T-cell (primary cell): ENCODE measurements at places on chromosomes 6 and 20. TPM values are rescaled to one million over a fixed set of nuclear protein-coding genes. Genes with fewer than 3 reads are reported as not detected.

GRCh38 chr6:94362061-94362864, 942.9 kb upstream of the EPHA7 start:
- DNase-seq, result no peak
- H3K4me3 ChIP-seq, result no peak overlapping the region
- H3K4me1 ChIP-seq, result no peaks in the 10 kb centered on the region
- H3K27me3 ChIP-seq, result no peaks in the 10 kb centered on the region
- no peaks in the 10 kb centered on the region for H3K36me3 ChIP-seq

DNA sequence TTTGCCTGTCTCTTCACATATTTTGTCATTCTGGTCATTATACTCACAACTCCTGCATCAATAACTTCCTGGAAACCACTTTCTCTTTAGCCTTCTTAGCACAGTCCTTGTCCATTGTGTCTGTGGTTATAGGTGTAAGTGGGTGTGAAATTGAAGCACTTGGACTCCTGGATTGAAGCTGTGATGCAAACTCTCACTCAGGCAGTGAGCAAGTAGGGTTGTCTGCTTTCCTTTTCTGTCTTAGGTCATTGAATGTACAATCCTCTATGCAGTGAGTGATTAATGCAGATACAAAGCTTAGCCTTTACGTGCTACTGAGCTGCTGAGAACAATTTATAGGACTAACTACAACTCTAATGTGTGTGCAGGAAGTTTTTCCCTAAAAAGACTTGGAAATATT, 54.8 kb downstream of the ADGRB3 start:
- no peaks in the 10 kb centered on the region for H3K27me3 ChIP-seq
- no peak overlapping the region for H3K27ac ChIP-seq
- no peak overlapping the region for H3K4me3 ChIP-seq
- H3K4me1 ChIP-seq, result no peaks in the 10 kb centered on the region

DNA sequence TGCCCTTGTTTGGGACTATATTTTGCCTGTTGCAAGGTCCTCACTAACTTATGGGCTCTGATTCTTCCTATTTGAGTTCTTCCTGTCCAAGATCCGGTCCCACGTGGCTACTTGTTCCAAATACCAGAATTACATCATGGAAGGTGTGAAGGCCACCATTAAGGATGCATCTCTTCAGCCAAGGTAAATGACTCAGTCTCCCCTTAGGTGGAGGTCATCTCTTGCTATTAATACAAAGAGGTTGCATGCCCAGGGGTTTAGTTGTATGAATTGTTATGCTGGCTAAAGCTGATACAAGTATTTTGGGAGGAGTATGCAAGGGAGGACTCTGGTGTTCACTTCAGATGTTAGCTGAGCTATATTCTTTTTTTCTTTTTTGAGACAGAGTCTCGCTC, 9.1 kb downstream of the RNF114 start:
- peaks cover 16% of the 10 kb centered on the region for H3K36me3 ChIP-seq
- no peaks in the 10 kb centered on the region for H3K27me3 ChIP-seq
- no peak overlapping the region for H3K4me3 ChIP-seq
- H3K27ac ChIP-seq, result no peak overlapping the region

GRCh38 chr6:3005077-3005476, 5.4 kb downstream of the NQO2 start:
- H3K27ac ChIP-seq, result no peak overlapping the region
- H3K36me3 ChIP-seq, result no peaks in the 10 kb centered on the region
- no peak for DNase-seq
- no peaks in the 10 kb centered on the region for H3K27me3 ChIP-seq
- H3K4me1 ChIP-seq, result peaks cover 12% of the 10 kb centered on the region

DNA sequence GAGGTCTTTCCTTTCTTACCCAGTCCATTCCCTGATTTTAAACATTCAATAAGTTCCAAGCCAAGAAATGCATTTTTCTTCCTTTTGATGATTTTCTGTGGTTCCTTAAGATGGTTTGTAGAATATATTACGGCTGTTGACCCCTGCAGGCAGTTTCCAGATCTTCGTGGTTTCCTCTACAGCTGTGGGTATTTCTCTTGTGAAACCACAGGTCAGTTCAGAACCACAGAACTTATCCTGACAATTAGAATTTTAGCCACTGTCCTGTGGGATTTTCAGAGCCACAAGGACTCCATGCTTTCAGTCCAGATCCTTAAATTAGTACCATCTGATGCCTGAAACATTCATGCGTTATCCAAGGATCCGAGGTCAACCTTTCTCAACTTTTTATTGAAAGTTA, 29.7 kb upstream of the EXOC2 start:
- H3K27ac ChIP-seq, result no peak overlapping the region
- no peak overlapping the region for H3K4me3 ChIP-seq
- no peaks in the 10 kb centered on the region for H3K4me1 ChIP-seq

DNA sequence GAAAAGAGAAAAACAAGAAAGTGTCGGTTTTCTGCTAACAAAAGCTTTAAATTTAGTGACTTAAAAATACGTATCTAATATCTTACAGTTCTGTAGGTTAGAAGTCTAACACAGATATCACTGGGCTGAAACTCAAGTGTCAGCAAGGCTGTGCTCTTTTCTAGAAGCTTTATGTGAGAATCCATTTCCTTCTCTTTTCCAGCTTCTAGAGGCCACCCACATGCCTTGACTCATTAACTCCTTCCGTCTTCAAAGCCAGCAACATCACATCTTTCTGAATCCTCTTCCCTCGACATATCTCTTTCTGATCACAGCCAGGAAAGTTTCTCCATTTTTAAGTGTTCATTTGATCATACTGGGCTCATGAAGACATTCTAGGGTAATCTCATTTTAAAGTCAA, 262.0 kb downstream of the MAFB start:
- no peak overlapping the region for H3K4me3 ChIP-seq
- no peak for DNase-seq
- no peak overlapping the region for H3K27ac ChIP-seq
- no peaks in the 10 kb centered on the region for H3K27me3 ChIP-seq
- H3K36me3 ChIP-seq, result no peaks in the 10 kb centered on the region
- H3K4me1 ChIP-seq, result no peaks in the 10 kb centered on the region

DNA sequence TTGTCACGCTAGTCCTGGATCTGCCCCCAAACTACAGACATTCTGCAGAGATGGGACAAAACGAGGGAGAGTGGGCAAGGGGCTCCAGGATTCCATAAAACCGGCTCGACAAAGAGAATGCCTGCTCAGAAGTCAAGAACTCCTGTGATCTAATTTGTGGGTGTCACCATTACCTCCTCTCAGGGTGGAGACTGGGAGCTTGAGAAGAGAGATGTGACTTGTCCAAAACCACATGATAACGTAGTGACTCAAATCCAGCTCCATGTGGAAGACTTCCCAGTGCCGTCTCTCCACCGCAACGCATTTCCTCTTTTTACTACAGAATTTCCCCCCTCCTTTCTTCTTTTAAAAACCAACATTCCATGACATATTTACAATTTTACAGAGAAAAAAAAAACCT, 44.3 kb downstream of the TRERF1 start:
- no peak overlapping the region for H3K4me3 ChIP-seq
- H3K27me3 ChIP-seq, result no peaks in the 10 kb centered on the region
- H3K36me3 ChIP-seq, result peaks cover 7% of the 10 kb centered on the region
- H3K27ac ChIP-seq, result peak overlapping the region; percentile 13
- DNase-seq, result no peak

DNA sequence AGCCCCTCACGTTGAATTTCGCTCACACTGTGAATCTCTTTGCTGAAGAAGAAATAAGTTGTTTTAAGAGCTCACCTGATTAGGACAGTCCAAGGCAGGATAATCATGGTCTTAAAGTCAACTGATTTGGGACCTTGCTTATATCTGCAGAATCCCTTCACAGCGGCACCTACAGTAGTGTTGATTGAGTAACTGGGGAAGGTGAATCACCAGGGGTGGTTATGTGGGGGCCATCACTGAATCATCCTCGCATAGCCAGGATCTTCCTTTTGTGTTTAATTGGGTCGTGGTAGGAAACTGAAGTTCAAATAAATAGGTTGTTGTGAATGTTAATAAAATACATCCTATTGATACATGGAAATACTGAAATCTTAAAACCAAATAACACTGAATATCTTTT, 20.2 kb upstream of the MICA start:
- H3K36me3 ChIP-seq, result no peaks in the 10 kb centered on the region
- DNase-seq, result no peak
- H3K4me1 ChIP-seq, result no peaks in the 10 kb centered on the region
- no peak overlapping the region for H3K27ac ChIP-seq
- H3K27me3 ChIP-seq, result no peaks in the 10 kb centered on the region

GRCh38 chr20:23937303-23938117, 51.1 kb downstream of the GGTLC1 start:
- peak; percentile 68 for DNase-seq
- H3K36me3 ChIP-seq, result no peaks in the 10 kb centered on the region
- H3K27ac ChIP-seq, result no peak overlapping the region
- no peak overlapping the region for H3K4me3 ChIP-seq

CEP43 gene
- 14.0 TPM for total RNA-seq

NTSR1 gene
- 0.63 TPM for total RNA-seq

FLOT1 gene
- 62.2 TPM for total RNA-seq
